ENCODE measurements at places on chromosomes 13 and 19.

- no peak for DNase-seq
These were observed 20.0 kb downstream of the ENOX1 start for GRCh38 chr13:43766725-43767124.

DNA sequence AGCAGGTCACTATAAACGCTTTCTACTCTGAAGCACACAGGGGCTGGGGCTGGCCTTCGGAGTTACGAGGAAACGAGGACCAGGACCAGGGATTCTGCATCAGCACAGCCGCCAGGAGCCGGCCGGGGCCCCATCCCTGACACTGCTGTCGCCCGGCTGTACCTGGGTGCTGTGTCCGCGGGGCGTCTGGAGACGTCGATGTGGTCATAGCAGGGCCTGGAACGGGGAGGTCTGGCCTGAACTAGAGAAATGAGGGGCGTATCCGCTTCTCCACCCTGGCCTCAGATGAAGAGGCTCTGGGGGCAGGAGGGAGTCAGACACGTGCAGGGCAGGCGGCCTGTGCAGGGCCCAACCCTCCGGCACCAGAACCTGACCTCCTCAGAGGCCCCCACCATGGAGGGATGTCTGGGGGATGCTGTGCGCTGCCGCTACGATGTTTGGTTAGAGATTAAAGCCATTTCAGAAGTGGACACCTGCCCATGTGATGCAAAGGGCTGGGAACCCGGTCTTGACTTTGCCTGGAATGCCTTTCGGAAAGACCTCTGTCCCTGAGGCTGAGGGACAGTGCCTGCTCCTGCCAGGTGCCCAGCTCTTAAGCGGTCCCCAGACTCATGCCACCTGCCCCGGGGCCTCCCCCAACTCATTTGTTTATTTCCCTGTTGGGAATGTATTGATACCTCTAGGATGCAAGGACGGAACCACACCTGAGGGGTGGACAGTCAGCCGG, 21.4 kb downstream of the GAS6 start:
- DNase-seq, result no peak

DNA sequence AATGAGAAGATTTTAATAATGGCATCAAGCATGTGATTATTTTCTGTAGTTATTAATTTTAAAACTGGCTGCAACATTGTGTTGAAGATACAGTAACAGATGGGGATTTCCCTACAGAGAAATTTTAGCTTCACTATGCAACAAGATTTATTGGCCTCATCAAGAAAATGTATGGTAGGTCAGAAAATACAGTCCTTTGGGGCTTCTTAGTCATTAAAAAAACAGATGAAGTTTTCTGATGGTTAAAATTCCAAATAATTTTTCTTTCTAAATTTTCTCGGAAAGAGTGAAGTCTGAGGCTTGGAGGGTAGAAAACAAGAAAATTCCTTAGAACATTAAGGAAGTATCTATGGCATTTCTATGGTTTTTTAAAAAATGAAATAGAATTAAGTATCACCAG, 1790.8 kb upstream of the PCDH20 start:
- DNase-seq, result no peak

DNA sequence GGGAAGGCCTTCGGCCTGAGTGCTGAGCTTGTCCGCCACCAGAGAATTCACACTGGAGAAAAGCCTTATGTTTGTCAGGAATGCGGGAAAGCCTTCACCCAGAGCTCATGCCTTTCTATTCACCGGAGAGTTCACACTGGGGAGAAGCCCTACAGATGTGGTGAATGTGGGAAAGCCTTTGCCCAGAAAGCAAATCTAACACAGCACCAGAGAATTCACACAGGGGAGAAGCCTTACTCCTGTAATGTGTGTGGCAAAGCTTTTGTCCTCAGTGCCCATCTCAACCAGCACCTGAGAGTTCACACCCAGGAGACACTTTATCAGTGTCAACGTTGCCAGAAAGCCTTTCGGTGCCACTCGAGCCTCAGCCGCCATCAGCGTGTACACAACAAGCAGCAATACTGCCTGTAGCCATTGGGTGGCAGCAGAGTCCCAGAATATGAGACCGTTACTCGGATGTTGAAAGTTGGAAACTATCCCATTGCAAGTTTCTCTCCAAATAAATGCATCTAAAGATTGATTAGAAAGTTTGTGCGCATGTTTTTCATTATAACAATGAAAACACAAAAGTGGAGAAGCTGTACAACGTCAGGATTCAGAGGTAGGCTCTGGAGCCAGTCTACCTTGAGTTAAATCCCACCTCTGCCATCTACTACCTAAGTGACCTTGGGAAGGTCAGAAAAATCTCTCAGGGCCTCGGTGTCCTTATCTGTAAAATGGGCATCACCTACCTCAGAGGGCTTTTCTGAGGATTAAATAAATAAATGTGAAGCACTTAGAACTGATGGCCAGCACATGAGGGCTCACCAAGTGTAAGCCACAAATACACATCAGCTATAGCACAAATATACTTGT, 21.1 kb downstream of the ZNF473 start:
- peak; percentile 74 for DNase-seq

DNA sequence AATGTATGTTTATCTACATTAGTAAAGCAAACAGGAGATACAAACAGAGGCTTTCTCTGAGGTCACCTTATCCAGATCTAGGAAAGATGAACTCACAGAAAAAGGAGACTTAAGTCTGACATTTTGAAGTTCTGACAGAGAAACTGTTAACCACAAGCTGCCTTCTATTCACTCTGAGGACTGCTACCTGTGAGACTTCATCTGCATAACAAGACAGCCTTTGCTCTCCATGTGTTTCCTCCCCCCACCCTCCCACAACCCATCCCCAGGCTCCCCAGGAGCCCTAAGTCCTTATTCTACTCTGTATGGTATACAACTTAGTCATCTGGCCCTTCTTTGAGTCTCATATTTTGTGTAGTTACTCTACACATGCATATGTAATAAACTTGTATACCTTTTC, 699.0 kb downstream of the FGF9 start:
- no peak for DNase-seq

- DNase-seq, result no peak
These were observed 40.8 kb downstream of the ZSWIM4 start for GRCh38 chr19:13835791-13836723.

- DNase-seq, result no peak
These were observed 43.0 kb downstream of the DIAPH3 start for GRCh38 chr13:60120617-60121336.

DNA sequence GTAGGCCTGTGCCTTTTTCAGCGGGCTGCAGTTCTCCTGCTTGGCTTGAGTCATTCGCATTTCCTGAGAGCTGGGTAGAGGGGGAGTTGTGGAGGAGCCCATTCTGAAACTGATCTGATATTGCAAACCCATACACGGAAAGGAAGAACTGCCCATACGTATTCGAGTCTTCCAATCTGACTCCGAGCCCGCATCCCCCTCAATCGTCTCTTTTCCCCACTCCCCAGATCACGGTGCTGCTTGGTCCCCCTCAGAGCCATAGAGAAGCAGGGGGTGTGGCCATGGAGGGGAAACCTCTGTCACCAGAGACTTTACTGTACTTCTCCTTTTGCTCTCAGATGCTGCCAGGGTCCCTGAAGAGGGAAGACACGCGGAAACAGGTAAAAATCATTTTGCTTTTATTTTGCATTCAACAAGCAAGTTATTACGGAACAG, at the start of gene CD22:
Gene CD22, plus strand, starts transcription at position 337 of the 435 bp plus-strand sequence. CDS start 2,854 bp downstream, outside the sequence.
- DNase-seq, result no peak

DNA sequence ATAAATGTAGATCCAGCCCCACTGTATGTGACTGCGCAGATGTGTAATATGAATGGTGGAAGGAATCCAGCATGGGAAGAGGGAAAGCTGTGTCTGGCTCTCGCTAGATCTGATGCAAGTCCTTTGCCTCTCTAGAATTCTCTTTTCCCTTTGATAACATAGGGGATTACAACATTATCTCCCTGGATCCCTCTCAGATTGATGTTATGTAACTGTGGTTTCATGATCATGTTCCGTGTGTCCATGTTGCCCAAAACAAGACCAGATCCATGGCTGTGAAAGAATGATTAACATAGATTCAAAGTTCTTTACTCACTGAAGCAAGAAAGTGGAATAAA, 184.0 kb upstream of the UBL3 start:
- DNase-seq, result no peak

DNA sequence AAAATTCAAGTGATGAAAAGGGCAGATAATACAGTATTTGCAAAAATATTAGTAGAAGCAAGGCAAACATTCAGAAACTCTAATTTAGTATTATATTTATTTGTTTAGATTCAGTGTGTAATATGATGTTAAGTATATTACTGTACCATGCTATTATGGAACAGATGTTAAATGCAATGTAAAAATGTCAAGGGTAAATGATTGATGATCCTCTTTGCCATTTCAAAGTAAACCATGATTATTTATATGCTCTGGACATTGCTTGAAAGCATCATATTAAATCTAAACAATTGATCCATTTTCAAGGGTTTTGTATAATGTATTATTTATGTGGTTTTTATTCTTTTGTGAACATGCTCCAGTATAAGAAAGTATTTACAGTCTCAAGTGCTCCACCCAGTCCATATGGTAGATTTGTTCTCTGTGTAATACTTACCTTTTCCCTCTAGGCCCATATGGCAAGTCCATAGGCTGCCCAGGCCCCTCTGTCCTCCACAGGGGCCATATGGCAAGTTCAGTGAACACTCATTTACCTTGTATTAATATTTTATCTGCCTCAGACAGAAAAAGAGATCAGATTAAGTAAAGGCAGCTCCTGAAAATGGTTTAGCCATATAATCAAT, 353.5 kb downstream of the DACH1 start:
- no peak for DNase-seq

DNA sequence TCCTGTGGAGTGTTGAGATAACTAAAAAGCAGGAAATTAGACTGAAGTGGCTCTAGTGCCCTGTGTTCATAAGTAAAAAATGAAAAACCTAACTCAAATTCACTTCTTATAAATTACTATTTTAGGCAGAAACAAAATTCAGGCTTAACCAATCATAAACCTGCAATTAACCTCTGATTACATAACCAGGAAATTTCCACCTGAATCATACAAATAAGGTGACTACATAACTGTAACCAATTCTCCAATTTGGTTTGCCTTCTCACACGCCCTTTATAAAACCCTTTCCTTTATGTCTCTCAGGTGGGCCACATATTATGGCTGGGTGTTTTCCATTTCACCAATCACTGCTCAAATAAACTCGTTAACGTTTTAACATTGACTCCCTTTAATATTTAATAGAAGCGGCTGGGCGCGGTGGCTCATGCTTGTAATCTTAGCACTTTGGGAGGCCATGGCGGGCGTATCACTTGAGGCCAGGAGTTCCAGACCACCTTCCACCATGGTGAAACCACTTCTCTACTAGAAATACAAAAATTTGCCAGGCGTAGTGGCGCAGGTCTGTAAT, 22.9 kb upstream of the ZNF724 start:
- no peak for DNase-seq

GRCh38 chr19:757811-758668, 7.1 kb downstream of the MISP start:
- DNase-seq, result no peak

GRCh38 chr13:51532736-51533197, 51.5 kb upstream of the WDFY2 start:
- no peak for DNase-seq

- no peak for DNase-seq
These were observed 36.2 kb downstream of the ERCC5 start for GRCh38 chr13:102881819-102882686.

All from activated CD4-positive, alpha-beta T cell treated with anti-CD3 and anti-CD28 coated beads, Interleukin-2, amount 50 U/mL, for 48 hours (primary cell).